ENCODE measurements at places on chromosomes 2 and 18. TPM values are rescaled to one million over a fixed set of nuclear protein-coding genes. Genes with fewer than 3 reads are reported as not detected.

Gene CCDC150
- total RNA-seq = 0.89 TPM

DNA sequence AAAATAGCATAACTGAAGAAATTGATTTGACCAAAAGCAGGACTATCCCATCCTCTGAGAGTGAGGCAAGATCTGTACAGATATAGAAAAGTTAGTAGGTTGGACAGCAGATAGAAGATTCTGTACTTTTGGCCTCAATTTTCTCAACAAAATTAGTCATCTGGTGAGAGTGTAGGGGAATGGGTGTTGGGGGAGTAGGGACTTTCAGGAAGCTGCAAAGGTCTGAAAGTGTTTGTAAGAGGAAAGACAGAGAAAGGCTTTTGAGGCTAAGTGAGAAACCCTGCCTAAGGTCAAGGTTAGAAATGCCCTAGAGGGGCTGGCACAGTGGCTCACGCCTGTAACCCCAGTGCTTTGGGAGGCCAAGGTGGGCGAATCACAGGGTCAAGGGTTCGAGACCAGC lies 40.3 kb downstream of the DAPL1 start:
- no peak for DNase-seq

DNA sequence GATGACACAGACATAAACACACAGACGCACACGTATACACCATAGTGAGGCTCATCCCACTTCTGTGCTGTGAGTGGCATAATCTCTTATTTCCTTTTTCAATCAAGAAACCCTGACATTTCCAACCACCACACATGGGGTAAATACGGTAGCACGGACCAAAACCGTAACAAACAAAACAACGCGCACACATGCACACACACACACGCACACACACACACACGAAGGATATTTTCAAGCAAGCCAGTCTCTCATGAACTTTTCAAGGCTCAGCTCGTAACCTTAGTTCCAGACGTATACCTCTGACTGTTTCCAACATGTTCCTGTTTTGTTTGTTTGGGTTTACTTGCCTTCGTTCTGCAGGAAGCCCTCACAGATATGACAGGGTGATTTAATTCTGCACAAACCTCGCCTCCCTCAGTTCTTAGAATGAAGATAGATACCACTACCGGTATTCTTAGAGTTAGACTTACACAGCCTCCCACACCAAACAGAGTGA lies 119.8 kb downstream of the BCL2 start:
- DNase-seq = no peak

GRCh38 chr2:180959787-180960186 lies 20.6 kb upstream of the UBE2E3 start:
- no peak for DNase-seq

Gene TRIM43
- total RNA-seq = not detected

Gene TUBA3E
- total RNA-seq = 80.0 TPM

Gene PSTPIP2
- 2.0 TPM for total RNA-seq

Gene LBH
- total RNA-seq = 133 TPM

DNA sequence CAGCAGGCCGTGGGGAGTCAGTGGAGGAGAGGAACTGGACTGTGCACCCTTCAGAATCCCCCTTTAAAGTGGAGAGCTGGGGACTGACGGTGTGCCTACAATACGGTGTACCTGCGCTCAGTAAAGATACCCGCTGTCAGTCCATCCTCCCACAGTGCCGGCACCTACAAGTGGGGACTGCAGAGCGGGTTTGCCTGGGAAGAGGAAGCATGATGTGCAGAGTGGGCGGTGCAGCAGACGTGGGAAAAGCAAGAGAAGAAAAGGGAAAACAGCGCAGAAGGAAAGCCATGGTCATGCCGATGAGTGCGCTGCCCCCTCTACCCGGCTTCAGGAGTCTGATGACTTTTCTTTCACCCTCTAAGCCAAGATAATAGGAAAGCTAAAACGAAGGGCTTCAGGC lies 148.0 kb downstream of the TPO start:
- DNase-seq = peak; percentile 40

- DNase-seq = no peak
Observed at GRCh38 chr2:229943171-229943570, 20.9 kb downstream of the FBXO36 start.

GRCh38 chr2:31694444-31694843 lies 113.7 kb upstream of the SRD5A2 start:
- no peak for DNase-seq

Gene IL1F10
- total RNA-seq = not detected

DNA sequence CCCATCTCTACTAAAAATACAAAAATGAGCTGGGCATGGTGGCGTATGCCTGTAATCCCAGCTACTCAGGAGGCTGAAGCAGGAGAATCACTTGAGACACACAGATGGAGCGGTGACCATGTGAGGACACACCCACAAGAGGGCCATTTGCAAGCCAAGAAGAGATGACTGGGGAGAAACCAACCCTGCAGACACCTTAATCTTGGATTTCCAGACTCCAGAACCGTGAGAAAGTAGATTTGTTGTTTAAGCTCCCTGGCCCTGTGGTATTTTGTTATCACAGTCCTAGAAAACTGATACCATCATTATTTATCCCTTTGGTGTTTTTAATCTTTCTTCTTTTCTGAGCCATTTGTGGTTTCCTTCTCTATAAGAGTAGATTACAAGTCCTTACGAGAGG lies 88.6 kb upstream of the ID2 start:
- no peak for DNase-seq

DNA sequence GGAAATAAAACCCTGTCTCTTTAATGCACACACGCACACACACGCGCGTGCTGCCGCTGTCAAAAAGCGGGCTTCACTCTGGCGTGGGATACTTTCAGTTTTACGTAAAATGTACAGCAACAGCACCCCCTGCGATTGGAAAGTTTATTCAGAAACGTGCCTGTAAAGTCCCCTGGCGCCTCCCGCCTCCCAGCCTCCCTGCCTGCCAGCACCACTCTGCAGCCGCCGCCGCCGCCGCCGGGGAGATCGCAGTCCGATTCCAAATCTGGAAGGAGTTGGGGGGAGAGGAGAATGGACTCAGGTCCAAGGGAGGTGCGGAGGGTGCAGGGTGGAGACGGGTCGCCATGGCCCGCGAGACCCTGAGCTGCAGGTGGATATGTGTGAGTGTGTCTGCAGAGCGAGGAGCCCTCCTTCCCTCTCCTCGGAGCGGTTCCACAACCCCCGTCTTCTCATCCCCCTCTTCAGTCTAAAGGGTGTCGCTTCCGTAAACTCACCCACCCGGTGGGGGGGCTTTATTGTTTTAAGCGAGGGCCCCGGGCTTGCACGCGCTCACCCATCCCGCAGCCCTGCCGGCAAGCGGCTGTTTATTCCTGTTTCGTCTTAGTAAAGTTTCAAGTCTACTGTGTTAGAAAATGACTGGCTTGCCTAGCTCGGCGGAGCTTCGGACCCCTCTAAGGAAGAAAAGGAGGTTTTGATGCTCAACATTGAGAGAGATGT lies 1.8 kb upstream of the BCL11A start:
- DNase-seq = no peak

Gene ITPRIPL1
- 1.4 TPM for total RNA-seq

DNA sequence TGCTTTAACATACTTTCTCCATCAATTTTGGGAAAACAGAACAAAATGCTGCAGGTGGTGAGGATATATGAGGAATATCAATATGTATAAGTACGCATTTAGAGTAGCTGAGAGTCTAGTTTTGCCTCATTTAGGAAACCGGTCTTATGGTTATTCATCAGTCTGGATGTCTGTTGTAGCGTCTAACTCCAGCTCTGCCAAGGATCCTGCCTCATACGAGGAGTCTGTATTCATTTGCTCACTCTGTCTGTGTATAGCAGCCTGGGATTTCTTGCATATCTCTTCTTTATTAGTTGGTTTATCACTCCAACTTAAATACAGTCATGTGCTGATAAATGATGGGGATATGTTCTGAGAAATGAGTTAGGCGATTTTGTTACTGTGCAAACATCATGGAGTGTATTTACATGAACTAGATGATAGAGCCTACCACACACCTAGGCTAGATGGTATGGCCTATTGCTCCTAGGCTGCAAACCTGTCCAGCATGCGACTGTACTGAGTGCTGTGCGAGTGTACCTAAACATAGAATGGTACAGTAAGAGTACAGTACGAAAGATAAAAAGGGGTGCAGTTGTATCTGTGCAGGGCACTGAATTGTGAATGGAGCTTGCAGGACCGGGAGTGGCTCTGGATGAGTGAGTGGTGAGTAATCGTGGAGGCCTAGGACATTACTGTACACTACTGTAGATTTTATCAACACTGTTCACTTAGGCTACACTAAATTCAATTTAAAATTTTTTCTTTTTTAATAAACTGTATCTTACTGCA lies 148.1 kb downstream of the ZNF407 start:
- DNase-seq = no peak

DNA sequence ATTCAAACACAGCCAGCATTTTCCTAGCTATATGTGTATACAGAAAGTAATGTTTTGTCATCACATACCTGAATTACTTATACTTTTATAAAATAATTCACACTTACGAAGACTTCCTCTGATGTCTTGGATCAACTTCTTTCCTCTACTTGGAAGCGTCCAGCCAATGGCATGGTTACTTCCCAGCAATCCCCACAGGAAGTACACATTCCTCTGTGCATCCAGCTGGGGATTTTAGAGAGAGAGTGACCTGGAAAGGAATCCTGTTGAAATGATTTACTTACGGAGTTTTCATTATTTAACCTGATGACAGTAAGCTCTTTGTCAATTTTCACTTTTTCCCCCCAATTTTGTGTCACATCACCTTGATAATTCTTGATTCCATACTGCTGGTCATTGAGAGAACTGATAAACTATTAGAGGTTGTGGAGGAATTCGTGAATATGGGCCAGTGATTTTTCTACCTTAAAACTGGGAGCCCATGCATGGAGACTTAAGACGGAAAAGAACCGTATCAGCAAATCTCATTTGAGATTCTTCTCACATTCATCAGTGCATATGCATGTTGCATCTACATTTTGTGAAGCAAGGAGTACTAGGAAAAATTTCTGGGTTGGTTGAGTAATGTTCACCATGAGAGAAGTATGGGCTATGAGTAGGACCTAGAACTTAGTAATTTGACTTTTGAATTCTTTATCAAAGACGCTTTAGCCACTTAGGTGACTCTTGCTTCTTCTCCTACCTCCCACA lies 9.0 kb upstream of the IL18R1 start:
- DNase-seq = no peak

DNA sequence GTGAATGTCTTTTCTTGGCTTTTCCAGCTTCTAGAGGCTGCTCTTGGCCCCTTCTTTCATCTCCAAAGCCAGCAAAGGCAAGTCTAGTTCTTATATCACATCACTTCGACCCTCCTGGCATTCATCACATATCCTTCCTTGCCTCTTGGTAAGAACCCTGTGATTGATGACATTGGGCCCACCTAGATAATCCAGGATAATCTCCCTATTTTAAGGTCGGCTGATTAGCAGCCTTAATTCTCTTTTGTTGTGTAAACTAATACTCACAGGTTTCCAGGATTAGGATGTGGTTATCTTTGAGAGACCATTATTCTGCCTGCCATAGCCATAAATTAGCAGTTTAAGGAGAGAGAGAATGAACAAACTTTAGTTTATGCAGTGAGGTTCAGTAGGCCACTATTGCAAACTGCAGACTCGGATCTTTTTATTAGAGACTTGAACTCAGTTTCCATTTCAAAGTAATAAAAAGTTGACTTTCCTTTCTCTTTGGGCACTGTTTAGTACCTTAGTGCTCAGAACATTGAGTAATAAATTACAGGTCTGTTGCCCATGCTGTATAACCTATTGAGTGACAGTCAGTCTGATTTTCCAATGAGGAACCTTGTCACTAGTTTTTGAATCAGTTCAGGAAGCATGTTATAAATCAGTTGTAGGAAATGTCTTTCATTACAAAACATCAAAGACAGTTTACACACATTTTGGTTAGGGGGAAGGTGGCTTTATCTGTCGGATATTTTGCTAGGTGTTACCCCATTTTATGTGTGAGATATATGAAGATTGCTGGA lies 4.5 kb downstream of the NDUFV2 start:
- no peak for DNase-seq

DNA sequence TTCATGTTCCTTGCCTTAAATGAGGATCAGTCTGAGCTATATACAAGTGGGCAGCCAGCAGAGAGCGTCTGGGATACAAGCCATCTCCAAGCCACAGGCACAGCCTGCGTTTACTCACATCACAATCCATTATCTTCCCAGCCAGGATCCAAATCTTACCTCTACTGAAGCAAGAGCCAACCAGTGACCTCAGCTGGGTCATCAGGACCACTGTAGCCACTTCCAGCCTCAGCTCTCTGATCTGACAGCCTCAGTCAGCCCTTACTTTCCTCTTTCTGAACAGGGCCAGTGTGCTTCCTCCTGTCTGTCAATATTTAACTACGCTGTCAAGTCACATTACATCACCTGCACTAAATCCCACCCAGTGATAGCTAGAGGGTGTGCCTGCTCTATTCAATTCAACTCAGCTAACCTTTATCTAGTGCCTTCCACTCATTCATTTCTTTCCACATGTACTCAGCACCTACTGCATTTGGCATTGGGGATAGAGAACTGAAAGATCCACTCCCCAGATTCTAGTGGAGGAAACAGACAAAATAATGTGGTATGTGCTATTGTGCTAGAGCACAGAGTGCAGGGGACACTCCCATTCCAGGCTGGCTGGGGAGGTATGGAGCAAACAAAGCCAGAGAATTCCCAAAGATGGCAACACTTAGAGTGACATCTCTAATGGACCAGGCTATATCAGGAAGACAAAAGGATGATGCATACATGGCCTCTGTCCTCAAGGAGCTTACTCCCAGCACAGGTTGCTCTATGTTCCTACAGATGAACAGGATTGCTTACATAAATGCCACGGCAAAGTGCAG lies 146.5 kb downstream of the NCKAP5 start:
- DNase-seq = peak; percentile 17

DNA sequence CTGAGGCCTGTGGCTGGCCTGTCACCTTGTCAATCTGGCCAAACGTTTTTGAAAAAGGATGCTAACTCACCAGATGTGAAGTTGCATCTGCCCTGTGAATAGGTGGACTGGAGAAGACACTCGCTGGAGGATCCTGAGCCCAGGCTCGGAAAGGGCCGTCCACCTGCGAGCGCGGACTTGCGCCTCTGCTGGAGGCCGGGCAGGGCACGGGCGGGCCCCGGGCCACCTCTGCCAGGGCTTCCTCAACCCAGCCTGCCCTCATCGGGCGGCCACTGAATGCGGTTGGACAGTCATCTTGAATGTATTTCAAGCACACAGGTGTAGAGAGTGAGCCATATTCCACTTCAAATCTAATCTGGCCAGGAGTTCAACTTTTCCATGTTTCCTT lies 83.9 kb downstream of the FAM210A start:
- peak; percentile 65 for DNase-seq
